ENCODE measurements at places on chromosomes 11 and 22.

- peak; percentile 31 for DNase-seq
Measured at GRCh38 chr11:95565724-95566141, 223.8 kb downstream of the FAM76B start.

GRCh38 chr11:45927332-45927683 is 4.9 kb downstream of the LARGE2 start:
- no peak for DNase-seq

DNA sequence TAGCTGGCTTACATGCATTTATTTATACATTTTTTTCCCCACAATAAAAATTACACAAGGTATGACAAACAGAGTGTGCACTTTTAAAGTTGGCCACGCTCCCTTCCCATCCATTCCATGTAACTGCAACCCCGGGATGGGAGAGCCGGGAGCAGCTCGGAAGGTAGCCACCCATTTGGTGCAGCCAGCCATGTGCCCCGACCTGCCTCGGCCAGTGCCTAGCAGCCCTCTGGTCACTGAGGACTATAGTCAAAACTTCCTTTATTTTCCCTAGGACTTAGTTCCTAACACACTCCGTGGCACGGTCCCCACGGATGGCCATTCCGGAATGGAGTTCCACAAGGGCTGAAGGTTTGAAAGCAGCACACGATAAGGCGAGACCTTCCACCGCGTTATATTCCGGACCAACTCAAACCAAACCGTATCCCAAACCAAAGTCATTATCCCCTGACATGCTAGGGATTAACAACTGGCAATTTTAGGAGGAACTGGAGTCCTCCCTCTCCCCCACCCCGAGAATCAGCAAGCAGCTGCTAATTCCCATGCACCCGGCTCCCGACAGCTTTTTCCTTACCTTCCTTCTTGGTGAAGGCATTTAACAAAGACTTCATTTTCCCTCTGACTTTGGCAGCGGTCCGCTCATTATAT is 426.4 kb downstream of the SHANK2 start:
- peak; percentile 14 for DNase-seq

DNA sequence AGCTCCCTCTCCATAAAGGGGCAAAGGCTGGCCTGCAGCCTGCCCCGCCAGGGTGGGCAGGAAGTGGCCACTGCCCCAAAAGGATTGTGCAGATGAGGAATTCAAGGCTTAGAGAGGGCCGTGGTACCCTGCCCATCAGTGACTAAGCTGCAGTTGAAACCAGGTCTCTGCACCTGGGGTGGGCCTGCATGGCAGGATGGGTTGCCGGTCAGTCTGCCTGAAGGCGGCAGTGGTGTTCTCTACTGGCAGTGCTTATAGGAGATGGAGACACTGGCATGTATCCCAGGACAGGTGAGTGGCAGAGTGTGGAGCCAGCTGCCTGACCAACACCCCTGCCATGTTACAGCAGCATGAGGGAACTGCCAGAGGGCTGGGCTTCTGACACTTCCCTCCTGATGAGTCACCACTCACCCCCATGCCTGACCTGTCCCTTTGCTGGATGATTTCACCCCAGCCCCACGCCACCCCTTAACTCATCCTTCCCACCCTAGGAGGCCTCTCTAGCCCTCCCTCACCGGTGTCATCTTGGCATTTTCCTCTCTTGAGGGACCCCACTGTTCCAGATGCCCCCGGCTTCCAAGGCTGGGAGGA is 70.2 kb upstream of the LMO1 start:
- no peak for DNase-seq

DNA sequence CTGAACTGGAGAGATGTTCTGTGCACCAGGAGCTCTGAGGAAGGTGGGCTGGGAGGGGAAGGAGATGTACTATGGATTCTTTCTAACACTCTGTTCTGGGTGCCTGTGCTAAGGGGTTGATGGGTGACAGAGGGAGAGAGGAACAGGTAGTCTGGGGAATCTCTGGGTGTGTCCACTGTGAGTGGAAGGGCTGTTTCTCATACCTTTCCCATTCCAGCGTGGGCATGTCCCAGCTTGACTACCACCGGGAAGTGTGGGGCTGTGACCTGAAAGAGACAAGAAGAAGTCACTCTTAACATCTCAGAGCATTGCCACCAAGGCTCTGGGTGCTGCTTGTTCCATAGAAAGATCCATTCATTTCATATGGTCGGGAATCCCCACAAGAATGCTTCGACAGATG is 121.9 kb downstream of the FBXO7 start:
- DNase-seq, result no peak

GRCh38 chr11:86625544-86625943 is 46.9 kb downstream of the ME3 start:
- no peak for DNase-seq

- no peak for DNase-seq
Measured at GRCh38 chr11:119194811-119195440, 9.7 kb downstream of the NHERF4 start.

DNA sequence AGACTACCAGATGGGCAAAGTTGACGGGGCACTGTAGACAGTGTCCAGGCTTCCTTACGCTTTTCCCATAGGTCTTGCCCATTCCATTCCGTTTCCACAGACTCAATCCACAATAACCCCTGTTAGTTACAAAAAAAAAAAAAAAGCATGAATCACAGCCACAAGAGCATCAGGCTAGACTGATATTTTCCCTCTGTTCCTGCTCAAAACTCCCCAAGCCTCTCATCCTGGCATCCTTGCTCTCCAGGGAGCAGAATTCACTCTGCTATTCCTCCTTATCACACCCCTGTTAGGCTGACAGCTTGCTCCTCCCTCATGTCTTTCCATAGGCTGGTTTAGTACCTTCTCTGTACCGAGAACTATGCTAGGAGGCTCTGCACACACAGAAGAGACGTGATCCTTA is 42.2 kb downstream of the TMEM123 start:
- DNase-seq, result no peak

- no peak for DNase-seq
Measured at GRCh38 chr11:3222941-3223915, 4.6 kb upstream of the MRGPRG start.

GRCh38 chr11:98725471-98725870 is 295.3 kb upstream of the CNTN5 start:
- no peak for DNase-seq

- no peak for DNase-seq
Measured at GRCh38 chr11:47891886-47892285, 43.7 kb upstream of the NUP160 start.

DNA sequence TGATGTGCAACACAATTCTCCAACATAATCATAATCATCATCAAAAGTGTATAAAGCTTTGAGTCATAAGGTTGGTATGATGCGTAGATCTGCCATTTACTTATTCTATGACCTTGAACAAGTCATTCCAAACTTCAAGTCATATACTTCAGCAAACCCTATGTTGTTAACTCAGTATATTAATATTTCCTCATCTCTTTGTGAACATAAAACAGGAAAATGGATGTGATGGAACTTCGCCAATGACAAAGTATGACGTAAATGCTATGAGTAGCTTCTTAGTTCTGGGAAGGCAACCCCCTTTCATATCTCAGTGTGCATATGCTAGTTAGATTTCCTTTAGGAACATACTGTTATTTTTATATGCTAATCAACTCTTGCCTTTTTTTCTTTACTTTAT is 102.7 kb upstream of the ANO3 start:
- no peak for DNase-seq

- DNase-seq, result peak; percentile 32
Measured at GRCh38 chr11:65423516-65424204, 1.1 kb downstream of the NEAT1 start.

- DNase-seq, result no peak
Measured at GRCh38 chr11:68051191-68052136, 12.6 kb downstream of the TCIRG1 start.

GRCh38 chr11:102341844-102342318 is 5.1 kb upstream of the BIRC2 start:
- peak; percentile 90 for DNase-seq

GRCh38 chr11:69299023-69299461 is 5.1 kb downstream of the MYEOV start:
- no peak for DNase-seq

DNA sequence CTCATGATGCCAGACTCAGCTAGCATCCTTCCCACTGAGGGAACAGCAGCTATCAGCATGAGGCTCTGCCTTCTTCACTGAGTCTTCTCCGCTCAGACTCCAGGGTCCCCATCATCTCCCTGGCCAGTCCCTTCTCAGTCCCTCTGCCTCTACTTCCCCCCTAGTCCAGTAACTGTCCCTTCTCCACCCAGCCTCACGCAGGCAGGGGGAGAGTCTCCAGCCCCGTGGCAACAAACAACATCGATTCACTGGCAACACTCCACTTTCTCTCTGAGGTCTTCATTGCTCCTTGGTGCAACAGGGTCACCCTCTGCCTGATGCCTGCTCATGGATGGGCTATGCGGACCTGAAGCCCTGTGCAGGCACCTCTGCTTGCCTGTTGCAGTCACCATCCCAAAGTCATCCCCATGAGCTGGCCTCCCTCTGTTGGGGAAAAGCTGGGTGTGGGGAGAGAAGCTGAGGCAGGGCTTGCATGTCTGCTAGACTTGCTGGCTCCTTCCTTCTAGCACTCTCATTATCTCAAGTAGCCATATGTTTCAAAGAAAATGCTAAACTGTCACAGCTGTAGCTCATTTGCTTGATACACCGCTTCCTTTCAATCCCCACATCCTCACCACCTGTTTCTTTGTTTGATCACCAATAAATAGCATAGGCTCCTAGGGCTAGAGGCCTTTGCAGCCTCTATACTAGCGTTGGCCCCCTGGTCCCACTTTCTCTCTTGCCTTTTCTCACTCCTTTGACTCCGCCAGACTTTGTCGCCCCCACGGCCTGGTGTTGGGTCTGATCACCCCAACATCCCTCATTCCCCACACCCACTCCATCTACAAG is 4.3 kb upstream of the BCR start:
- no peak for DNase-seq

- no peak for DNase-seq
Measured at GRCh38 chr11:58898106-58898505, 41.2 kb upstream of the GLYATL1 start.

- DNase-seq, result no peak
Measured at GRCh38 chr22:23306438-23306921, 126.2 kb downstream of the BCR start.

DNA sequence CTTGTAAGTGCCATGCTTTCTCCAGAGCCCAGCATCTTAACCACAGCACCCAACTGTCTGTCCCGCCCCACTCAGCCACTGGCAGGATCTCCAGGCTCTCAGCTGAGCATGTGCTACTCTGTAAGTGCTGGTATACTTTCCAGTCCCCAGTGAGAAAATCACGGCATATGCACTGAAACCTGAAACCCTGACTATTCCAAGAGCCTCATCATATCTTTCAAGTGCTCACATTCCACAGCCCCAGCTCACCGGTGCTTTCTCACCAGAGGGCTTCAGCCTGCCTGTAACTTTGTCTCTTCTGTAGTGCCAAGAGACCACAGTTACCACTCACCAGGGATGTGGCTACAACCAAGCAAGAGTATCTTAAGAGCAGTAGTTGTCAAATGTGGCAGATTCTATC is 24.4 kb upstream of the PAMR1 start:
- no peak for DNase-seq

DNA sequence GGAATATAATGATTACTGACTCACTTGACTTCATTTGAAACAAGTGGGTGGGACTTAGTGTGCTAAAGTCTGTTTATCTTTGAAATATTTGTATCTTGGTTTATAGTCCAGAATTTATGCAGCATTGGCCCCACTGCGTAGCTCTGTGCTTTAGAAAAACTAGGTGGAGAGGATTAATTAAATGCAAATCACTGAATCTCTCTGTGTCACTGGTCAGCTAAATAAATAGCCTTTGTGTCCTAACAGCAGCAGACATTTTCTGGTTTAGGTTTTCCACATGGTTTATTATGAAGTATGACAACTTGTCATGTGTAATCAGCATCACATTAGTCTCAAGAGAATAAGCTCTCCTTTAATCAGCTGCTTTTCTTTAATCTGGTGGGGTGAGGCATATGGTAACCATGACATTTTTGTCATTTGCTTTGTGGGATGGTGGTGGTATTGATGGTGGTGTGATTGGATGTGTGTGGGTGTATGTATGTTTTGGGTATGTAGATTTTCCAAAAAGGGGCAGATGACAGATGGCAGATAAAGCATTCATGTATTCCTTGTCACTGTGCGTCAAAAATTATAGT is 33.9 kb downstream of the BCL2L13 start:
- DNase-seq, result peak; percentile 13

- DNase-seq, result no peak
Measured at GRCh38 chr11:126754591-126755426, 245.8 kb downstream of the KIRREL3 start.

DNA sequence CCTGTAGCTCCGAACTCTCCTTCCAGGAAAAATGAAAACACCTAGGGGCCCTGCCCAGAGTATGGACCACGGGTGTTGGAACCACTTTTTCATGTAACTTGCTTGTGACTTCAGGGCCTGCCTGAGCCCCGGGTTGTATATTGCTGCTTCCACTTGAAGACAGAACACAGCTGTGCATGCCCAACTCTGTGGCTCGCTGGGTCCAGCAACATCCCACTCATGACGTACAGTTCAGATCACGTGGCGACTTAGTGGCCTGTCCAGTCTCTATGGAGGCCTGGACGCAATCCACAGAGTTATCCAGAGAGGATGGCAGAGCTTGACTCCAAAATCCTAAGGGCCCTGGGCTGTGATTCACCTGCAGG is 6.8 kb downstream of the C11orf21 start:
- DNase-seq, result no peak

GRCh38 chr22:41445129-41446056 is 1.2 kb downstream of the TOB2 start:
- peak; percentile 41 for DNase-seq

DNA sequence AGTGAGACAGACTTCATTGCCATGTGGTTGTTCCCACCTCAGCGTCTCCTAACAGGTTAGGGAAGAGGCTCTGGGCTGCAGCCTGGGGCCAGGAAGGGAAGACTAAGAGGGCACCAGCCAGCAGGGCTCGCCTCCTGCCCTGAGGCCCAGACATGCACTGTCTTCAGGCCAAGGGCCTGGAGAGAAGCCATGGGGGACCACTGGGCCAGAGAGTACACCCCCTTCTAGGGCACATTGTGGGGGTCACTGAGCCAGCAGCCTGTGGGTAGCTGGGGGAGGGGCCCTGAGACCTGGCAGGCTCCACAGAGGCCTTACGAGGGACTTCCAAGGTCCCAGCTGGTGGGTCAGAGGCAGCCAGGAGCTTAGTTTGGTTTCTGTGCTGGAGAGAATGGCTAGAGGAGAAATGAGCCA is 25.0 kb upstream of the MYRF start:
- peak; percentile 56 for DNase-seq

GRCh38 chr11:128627666-128628324 is 40.4 kb upstream of the ETS1 start:
- DNase-seq, result no peak

GRCh38 chr11:109302591-109303334 is 119.2 kb upstream of the C11orf87 start:
- no peak for DNase-seq
